ENCODE measurements at places on chromosomes 3 and 15.

- DNase-seq, result no peak
Observed at GRCh38 chr3:60514866-60515265, 736.4 kb downstream of the FHIT start.

GRCh38 chr3:63479661-63480035 lies 172.8 kb upstream of the SNTN start:
- no peak for DNase-seq

GRCh38 chr3:194300936-194301335 lies 50.2 kb downstream of the CPN2 start:
- DNase-seq, result no peak

GRCh38 chr15:68205954-68206539 lies 915 bp upstream of the CALML4 start:
- DNase-seq, result no peak

- no peak for DNase-seq
Observed at GRCh38 chr15:69789648-69790393, 307.9 kb downstream of the TLE3 start.

DNA sequence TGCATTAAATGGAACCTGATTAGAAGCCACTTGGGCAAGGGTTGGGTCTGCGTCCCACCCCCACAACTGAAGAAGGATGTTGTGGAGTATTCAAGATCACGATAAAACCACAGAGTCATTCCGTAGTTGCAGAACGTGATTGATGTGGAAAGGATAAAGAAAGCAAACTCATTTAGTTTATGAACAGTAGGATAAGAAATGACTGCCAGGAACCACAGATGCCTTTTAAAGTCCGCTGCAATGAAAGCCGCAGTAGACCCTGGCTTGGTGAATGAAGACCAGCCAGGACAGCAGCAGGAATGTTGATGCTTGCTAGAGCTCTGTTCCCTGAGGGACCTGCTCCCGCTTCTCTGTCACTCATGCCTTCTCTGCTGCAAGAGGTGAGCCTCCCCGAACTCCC lies 111.5 kb downstream of the GABRG3 start:
- peak; percentile 62 for DNase-seq

GRCh38 chr15:49831206-49831965 lies 210.5 kb downstream of the DTWD1 start:
- peak; percentile 23 for DNase-seq

DNA sequence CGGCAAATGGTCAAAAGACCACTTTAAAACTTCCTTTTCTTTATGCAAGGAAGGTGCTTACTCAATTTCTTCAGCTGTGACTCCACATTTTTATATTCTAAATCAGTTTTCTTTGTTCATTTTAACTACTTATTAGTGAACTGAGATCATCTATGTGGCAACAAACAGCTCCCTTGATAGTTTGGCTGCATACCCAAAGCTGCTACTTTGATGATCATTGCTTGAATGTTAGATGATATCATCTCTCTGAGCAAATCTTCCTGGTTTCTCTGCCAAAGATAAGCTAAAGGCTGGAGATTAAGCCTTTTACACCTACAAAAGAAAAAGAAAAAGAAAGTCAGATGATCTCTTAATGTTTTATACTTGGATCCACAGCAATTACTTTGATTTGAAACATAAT lies 95.5 kb downstream of the DPH6 start:
- DNase-seq, result peak; percentile 30

DNA sequence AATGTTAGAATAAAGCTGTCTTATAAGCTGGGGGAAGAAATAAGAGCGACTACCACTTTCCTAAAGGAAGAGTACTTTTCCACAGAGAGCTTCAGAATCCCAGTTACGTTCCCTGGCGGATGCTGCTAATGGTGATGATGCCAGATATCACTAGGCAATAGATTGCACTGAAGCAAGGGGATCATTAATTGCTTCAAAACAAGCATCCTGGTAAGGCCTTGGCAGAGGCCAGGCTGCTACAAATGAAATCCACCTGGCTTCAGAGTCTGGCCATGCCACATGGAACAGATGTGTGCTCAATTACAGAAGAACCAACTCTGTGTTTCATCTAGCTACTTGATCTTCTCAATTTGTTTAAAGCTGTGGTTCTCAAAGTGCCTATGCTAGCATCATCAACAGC lies 129.2 kb upstream of the IL12A start:
- no peak for DNase-seq

GRCh38 chr3:147343926-147344325 lies 62.4 kb downstream of the ZIC4 start:
- DNase-seq, result no peak

GRCh38 chr3:150697646-150698045 lies 6.1 kb downstream of the ERICH6 start:
- DNase-seq, result no peak

- DNase-seq, result peak; percentile 4
Observed at GRCh38 chr3:19816631-19817030, 117.4 kb downstream of the EFHB start.

DNA sequence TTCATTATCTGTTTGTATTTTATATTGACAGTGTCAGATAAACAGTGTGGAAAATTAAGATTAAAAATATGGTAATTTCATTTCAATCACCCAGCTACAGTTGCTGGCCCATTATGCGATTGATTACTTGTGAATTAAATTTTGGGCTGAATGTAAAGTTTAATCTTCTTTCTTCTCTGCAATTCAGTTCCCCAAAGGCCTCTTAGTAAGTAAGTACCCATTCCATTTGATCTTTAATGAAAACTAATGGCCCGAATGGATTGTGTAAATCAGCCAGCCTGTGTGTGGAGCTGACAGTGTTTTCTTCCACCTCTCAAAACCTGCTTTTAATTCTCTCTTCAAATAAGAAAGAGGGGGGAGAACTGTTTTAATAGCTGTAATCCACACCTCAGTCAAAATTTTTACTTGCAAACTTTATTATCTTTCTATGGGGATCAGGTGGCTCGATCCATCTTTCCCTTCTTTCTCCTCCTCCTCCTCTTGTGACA lies 307.1 kb downstream of the IL20RB start:
- DNase-seq, result no peak

DNA sequence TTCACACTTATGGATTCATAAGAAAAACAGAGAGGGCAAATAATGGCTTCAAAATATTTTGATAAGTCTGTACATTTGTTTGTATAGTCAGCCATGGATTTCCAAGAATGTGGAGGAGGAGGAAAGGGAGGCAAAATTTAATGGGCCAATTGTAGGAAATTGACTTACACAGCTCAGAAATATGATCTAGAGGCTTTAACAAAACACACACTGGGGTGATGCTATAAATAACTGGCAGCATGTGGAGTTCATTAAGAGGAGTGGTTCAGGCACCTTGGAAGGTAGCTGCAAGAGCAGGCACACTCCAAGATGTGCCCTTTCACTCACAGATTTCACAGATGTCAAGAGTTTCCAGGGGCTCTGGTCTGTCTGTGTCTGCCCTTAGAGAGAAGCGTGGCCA lies 193.4 kb upstream of the RASGRP1 start:
- DNase-seq, result peak; percentile 63

DNA sequence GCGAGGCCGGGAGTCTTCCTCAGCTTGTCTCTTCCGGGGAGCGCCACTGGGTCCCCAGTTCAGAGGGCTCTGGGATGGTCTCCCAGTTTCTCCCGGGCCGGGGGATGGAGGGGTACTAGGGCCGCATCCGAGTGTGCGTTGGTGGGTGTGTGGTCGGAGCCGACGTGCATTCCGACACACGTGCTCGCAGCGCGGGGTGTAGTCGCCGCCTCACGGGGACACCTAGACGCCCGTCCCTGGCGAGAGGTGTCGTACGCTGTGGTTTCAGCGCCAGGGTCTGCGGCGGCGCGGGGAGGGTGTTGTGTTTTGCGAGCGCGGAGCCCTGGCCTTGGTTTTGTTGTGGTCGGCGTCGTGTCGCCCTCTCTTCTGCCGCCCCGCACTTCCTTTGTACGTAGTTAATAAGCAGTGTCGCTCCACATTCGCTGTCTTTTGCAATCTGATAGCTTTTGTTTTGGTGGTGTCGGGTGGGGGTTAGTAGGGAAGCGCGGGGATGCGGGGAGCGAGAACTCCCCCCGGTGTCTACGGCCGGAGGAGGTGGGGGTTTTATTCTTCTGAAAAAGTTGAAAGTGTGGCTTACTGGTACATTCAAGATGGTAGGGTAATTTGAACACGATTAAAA lies 2.2 kb downstream of the IGF1R start:
- DNase-seq, result peak; percentile 65

DNA sequence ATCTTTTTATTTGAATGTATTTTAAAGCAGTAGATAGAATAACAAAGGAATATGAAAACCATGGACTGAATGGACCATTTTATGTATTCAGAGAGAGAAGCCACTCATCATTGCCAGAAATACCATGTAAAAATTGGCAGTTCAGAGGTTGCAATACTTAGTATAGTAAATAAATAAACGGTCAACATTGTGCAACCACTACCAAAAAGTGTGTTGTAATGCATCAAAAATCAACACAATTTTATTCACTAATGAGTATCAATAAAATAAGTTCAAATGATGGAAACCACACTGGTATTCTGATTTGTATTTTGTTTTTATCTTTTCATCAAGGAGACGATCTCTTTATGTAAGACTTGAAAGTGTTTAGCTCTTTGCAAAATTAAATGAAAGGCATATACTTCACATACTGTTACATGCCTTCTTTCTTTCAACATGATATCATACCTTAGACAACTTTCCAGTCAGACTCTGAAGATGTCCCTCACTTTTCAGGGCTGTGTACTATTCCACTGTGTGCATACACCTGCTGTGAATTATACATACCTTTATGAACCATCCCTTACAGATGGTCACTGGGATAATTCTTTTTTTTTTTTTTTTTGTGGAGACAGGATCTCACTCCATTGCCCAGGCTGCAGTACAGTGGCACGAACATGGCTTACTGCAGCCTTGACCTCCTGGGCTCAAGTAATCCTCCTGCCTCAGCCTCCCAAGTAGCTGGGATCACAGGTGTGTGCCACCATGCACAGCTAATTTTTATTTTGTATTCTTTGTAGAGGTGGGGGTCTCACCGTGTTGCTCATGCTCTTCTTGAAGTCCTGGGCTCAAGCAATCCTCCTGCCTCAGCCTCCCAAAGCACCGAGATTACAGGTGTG lies 40.3 kb downstream of the CCK start:
- DNase-seq, result no peak

DNA sequence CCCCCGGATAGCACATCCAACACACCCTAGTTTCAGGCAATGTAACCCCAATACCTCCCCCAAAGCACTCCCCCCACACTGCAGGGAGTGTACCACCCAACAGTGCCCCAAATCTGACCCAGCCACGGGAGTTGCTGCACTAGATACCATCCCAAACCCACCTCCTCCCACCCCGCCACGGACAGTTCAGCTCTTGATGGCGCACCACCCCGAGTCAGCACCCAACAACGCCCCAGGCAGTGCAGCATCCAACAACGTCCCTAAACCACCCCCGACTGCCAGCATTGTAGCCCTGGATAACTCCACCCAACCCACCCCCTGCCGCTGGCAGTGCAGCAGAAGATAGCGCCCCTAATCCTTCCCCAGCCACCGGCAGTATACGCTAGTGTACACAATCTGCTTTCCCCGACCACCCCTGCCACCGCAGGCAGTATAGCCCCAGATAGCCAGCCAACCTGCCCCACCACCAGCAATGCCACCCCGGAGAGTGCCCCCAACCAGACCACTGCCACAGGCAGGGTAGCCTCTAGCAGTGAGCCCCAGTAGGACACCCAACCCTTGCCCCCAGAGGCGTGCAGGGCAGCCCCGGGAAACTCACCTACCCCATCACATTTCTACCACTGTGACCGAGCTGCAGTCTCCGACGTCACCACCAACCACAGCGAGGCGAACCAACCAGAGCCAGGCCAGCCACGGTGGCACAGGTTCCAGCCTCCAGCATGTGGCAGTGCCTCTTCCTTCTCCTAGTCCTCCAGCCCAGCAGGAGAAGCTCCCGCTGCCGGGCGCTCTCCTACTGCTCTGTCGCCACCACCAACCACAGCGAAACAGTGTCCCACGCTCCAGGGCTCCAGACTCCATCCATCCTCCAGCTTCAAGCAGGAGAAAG lies 178.1 kb downstream of the POTEB3 start:
- DNase-seq, result no peak

DNA sequence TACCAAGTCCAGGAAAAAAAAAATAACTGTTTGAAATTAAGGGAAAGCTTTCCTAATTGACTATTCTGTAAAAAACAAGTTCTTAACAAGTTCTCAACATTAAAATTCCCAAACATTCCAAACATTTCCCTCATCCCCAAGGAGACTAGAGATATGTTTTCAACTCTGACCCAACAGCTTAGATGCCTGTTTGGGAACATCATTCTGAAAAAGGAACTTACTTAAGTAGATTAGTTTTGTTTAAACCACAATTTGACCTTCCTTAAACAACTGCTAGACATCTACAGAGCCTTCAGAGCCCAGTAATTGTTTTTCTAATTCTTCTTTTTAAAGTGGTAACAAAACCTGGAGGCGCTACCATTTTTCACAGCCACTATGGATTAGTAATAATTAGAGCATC lies 12.8 kb downstream of the UBR1 start:
- peak; percentile 41 for DNase-seq

DNA sequence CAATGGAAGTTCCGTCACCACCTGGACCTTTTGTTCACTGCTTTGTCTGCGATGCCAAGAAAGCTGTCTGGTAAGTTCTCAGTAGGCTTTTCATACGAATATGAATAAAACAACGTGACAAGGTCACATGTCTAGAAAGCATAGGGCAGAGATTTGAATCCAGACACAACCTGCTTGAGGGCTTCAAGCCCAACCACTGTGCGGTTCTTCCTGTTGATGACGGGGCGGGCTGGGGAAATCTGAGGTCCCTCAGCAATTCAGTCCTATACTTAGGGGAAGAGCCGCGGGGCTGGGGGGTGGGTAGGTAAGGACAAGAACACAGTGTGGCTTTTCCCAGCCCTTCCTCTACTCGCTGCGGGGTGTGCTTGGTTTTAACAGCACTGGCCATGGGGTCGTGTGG lies 32.4 kb upstream of the SMAD3 start:
- no peak for DNase-seq
